ENCODE measurements at places on chromosomes 4 and X. TPM values are rescaled to one million over a fixed set of nuclear protein-coding genes. Genes with fewer than 3 reads are reported as not detected.

Gene FGA
- total RNA-seq = not detected

Gene MAGEA11
- not detected for total RNA-seq

Gene CPZ
- 24.4 TPM for total RNA-seq

Gene LRP2BP
- 0.76 TPM for total RNA-seq

Gene ZFP92
- 0.23 TPM for total RNA-seq

Gene GLUD2
- 1.7 TPM for total RNA-seq

Gene PRKG2
- total RNA-seq = 0.36 TPM
